ENCODE measurements at places on chromosomes 6 and 20.

DNA sequence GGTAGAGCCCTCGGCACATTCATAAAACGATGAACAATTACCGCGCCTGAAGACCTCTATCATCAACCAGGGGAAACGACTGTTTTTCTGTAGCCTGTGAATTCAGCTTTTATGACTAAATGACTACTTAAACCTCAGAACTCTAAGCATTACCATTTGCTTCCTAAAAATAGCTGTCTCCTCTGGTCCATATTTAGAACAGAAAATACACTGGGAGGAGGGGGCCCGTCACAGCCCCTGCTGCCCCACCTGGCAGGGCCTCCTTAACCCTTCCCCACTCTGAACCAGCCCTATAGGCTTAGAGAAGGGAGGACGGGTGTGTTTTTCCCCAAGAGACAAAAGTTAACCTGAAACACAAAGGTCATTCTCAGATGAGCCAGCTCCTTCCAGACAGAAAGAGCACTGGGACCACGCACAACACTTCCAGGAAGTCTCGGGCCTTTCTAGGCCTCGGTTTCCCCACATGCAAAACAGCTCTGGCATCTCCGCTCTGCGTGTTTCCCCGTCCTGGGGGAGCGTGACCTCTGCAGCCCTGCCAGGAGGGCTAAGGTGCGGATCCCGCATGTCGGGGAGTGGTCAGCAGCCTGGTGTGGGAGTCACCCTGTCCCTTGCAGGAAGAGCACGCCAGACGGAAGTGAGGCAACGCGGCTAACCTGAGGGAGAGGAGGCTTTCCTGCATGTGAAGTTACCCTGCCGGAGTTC is 193.9 kb downstream of the DLL1 start:
- DNase-seq, result no peak

DNA sequence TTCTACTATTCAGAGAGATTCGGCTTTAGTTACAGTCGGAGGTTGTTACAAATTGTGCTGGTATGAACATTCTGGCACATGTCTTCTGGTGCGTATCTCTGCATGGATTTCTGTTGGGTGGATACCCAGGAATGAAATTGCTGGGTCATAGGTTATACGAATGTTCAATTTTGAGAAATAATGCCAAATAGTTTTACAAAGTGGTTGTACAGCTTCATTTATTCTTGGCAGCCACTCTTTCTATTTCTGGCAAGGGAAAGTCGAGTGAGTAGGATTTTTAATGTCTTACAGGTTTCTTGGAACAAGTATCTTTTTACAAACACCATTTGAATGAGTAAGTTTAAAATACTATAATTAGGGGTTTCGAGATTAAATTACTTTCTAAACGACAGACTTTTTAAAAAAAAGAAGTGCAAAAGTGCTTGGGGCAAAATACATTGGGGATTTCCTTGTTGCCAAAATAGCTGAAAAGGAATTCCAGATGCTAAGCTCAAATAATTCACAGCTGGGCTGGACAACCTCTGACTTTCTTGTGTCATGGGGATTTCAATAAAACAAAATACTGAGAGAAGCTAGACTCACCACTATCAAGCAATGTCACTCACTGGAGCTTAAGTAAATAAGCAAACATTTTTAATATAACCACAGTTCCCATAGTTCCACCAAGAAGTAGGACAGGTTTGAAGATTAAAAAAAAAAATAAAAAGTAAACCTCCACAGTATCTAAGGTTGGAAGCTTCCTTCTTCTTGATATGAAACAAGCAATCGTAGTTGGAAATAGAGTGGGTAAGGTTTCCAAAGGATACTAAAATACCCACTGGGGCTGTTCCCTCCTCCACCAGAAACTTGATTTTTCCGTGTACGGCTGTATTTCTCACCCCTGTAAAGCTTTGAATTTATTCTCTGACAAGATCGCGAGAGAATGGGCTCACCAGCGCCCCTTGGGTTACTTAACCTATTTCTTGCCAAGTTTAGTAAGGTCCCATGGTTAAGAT is 21.6 kb upstream of the GFOD1 start:
- DNase-seq, result no peak

DNA sequence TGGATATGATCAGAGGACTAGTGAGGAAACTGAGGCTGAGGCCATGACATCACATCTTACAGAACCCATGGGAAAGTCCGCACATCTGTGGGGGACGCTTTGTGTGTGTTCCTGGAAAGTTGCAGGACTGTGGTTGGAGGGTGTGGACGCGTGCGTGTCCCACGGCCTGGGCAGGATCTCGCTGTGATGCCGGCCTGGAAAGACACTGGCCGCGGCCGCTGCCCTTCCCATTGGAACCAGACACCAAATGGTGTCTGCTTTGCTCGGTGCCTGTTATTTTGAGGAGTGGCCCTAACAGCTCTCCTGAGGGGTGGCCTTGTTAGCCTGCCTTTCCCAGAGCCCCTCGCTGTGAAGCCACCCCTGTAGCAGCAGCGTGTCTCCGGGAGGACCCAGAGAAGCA is 41.1 kb downstream of the DLL1 start:
- no peak for DNase-seq

DNA sequence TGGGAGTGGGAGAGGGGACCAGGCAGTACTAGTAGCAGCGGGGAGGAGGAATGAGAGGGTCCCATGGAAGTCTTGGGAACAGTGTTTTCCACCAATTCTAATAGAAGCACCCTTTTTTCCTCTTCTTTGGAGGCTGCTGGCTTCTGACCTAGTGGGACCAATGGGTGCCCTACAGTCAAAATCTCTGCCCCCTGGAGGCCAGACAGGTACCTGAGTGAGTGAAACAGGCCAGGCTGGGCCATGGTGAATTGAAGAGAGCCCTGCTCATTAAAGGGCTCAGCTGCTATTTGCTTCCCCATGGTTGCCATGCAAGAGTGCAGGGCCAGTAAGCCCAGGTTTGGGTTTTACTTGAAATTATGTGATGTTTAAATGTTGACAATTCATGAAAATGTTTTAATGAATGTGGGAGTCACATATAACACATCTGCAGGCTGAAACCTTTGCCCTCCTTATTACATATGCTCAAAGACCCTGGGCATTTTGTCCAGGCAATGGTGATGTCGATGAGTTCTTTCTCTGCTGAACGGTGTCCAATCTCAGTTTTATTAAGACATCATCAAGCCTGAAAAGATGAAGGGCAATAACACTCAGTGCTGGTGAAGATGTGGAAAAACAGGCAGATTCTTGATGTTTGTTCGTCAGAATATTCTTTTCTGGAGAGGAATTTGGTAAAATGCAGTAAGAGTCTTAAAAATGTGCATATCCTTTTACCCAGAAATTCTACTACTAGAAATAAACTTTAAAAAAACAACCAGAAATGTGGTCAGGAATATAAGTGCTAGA is 42.3 kb upstream of the OCSTAMP start:
- DNase-seq, result no peak

GRCh38 chr6:13615792-13616120 is 621 bp downstream of the NOL7 start:
- DNase-seq, result no peak

- DNase-seq, result no peak
Measured at GRCh38 chr6:89927791-89928550, 33.7 kb downstream of the GJA10 start.

GRCh38 chr6:122631571-122632249 is 21.5 kb downstream of the PKIB start:
- DNase-seq, result no peak

- no peak for DNase-seq
Measured at GRCh38 chr20:9051508-9051907, 17.4 kb upstream of the PLCB4 start.

DNA sequence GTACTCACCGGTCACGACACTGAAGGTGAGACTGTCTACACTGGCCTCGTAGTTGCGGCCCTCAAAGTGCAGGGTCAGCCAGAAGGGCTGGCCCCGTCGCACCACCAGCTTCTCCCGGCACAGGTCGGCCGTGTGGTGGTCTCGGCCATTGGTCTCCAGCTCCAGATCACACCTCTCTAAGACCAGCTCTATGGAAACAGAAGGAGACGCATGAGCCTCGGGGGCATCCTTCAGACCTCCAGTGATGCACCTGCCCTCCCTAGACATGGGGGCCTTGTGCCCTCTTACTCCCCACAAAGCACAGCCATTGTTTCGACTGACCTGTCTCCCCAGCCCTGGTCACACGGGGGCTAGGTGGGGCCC is 3.7 kb downstream of the TGM2 start:
- DNase-seq, result no peak

- no peak for DNase-seq
Measured at GRCh38 chr20:63064310-63064709, 57.5 kb upstream of the BHLHE23 start.

GRCh38 chr6:34671367-34671766 is 25.2 kb downstream of the ILRUN start:
- no peak for DNase-seq

DNA sequence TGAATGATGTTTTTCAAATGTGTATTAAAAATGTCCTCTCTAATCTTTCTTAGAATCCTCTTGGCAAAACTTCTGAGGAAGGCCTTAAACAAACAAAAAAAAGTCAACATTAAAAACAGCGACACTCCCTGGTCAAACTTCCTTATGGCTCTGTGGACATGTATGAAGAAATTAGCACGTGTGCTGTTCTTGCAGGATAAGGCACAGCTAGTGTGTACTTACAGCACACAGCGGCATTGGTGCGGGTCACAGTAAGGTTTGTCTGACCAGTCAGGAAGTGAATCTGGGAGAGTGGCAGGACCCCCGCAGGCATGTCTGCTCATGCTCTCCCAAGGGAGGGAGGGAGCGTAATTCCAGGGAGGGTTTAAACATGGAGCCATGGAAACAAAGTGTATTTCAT is 38.8 kb downstream of the SLC22A1 start:
- DNase-seq, result no peak

GRCh38 chr6:128427139-128427538 is 93.3 kb downstream of the PTPRK start:
- DNase-seq, result no peak

DNA sequence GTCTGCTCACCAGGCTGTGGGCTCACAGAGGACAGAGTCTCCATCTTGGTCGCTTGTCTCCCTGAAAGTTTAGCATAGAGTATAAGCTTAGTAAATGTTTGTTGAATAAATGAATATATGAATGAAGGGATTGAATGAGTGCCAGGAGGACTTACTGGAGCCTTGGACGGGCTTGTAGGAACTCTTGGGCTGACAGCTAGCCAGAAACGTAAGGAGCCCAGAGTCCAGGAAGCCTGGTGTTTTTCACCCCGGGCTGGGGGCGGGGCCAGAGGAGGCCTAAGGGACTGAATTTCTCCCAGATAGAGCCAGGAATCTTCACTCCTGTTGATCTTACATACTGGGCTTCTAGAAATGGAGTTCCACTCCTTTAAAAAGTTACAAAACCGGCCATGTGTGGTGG is 68.5 kb upstream of the SRSF6 start:
- no peak for DNase-seq

DNA sequence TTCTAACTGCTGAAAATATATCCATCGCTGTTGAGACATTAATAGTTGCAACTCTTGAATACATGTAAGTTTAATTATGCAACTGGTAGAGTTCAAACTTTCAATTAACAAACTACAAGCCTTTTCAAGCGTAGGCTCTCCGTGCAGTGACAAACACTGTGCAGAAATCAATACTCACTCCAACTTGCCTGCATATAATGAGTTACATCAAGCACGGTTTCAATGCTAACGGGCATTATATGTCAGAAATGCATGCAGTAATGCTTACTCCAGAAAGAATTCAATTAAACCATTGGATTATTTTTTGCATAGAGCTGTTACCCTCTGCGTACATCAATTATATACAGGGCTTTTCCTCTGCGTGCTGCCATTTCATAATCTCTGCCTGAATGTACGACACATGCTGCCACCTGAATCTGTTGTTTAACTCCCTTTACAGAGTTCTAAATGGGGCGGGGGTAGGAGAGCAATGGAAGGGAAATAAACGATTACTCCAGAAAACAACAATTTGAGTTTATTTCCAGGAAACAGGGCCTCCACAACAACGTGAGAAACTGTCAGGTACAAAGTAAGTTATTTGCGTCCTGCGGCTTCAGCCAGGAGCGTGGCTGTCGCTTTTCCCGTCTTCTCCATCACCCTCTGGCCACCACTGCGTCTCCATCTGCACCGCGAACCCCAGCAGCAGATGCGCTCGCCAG is 1.8 kb downstream of the PTPRK start:
- DNase-seq, result no peak

GRCh38 chr6:77883851-77884250 is 231.0 kb downstream of the MEI4 start:
- no peak for DNase-seq

GRCh38 chr20:37350649-37351574 is 5.0 kb downstream of the SRC start:
- DNase-seq, result no peak

DNA sequence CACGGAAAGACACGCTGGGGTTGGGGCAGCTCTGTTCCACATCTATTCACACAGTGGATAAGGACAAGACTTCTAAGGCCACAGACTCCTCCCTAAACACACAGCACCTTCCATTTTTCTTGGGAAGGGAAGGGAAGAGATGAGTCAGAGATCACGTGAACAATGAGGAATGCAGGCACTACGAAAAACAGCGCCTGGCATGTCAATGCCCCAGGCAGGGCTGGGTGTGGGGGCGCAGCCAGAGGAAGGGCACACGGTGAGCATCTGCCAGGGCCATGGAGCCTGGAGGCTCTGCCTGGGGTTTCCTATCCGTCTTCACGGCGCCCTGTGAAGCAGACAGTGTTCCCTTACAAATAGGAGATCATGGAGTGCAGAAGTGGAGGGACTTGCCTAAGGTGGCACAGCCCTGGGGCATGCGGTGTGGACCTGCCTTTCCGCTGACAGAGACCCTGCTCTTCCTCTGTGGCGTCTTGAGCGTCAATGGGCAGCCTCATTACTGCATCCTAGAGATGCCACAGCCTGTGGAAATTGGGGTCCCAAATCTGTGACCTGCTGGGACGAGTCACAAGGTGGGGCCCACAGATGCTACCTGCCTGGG is 15.4 kb downstream of the UNC93A start:
- no peak for DNase-seq

DNA sequence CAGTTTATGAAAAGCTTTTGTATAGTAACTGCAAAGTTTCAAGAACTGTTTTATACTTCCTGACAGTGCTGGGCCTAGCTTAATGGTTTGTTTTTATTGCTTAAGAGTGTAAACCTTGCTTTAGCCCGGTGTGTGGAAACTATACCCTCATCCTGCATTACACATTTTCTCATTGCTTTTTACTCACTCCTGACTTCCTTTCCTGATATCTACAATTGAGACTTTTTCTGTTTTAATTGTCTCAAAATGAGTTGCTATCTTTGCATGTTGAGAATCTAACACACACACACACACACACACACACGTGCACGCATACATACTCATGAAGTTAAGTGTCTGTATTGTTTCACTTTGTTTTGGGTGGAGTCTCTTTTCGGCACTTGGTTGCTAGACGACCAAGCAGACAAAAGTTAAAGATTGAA is 16.7 kb downstream of the BMP2 start:
- no peak for DNase-seq

- DNase-seq, result no peak
Measured at GRCh38 chr6:140636271-140636907, 1261.9 kb upstream of the CITED2 start.

DNA sequence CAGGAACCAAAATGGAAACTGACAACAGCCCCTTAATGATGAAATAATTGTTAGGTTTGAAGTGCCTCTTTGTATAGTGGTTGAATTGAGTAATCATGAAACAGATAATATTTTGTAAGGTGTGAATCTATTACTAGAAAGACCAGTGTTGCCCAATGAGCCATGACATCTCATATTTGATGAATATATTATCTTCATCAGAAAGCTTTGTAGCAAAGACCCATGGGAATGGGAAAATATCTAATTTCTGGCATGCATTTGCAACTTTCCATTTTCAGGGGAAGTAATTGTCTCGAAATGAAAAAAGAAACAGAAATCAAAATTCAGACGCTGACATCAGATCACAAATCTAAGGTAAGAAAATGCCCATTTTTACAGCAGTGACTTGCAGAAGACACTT is 57.3 kb upstream of the LAMP5 start:
- DNase-seq, result no peak

Measured in central memory CD8-positive, alpha-beta T cell (primary cell).